Stimulated activated CD8-positive, alpha-beta memory T cell treated with anti-CD3 and anti-CD28 coated beads, Interleukin-4, amount 100 ng/mL, for 1 hour (primary cell): ENCODE measurements at places on chromosomes 13 and 19.
A peak's percentile ranks its signal among the peaks of the same experiment; 100 is the strongest.

- no peak for DNase-seq
These were observed 659.9 kb upstream of the KLF12 start for GRCh38 chr13:74794147-74794546.

GRCh38 chr19:18311502-18312091 lies 11.3 kb downstream of the LSM4 start:
- DNase-seq = no peak

DNA sequence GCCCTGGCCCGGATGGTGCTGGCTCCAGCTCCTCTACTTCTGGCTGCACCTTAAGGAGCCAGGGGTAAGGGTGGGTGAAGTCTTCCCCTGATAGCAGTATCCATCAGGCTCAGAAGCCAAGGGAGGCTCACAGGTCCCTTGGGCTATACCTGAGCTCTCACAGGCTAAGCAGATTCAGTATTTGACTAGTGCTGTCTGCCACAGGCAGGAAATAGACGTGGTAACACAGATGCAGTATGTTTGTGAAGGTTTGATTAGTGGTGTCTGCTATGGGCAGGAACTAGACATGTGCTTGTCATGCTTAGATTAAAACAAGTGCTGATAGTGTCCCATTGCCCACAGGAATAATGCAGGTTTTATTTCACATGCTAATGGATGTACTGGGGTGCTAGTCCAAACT lies 4.0 kb downstream of the SYT5 start:
- DNase-seq = no peak

GRCh38 chr19:15120135-15121026 lies 13.2 kb downstream of the SYDE1 start:
- no peak for DNase-seq

DNA sequence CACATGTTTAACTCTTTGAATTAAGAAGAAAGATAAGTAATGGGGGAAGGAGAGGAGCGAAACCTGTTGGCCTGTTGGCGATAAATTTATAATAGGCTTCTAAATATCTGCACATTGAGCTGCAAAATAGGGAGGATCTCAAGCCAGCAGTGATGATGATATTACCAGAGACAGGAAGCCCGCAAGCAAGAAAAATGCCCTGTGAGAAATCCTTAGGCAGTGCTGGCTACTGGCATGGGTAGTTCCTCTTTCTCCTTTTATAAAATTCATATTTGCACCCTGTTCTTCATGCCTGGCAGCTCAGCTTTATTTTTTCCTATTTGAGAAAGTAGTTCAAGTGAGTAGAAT lies 858 bp upstream of the USP12 start:
- no peak for DNase-seq

- no peak for DNase-seq
These were observed 687 bp downstream of the PLEKHA4 start for GRCh38 chr19:48867746-48868113.

DNA sequence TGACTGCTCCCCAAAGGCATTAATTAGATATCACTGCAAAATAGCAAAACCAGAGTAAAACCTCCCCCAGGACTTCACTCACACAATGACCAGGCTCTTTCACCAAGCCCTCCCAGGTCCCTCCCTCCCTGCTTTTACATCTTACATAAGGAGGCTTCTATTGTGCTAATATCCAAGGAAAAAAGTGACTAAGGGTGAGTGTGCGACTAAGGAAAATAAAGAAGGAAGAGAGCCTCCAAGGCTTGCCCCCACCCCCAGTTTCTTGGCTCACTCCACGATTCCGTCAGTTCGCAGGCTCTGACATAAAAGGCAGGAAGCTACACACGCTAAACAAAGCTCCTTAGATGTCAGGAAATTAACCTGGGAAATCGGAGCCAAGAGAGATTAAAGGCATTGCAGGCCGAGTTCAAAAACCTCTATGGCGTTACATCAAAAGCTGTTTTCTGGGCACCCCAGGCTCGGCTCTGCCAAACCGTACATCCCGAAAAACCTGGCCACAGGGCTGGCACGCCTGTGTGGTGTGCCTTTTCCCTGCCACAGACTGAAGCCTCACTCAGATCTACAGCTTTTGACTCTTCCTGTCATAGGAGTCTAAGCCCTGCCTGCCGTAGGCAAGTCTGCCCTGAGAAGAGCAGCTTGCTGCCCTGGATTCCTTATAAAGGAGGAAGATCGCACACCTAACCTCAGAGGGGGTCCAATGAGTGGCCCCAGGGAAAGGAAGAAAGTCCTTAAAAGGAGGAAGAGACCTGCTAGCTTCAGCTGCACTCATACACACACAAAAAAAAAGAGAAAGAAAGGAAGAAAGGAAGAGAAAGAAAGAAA lies 67.0 kb upstream of the SERP2 start:
- DNase-seq = no peak

GRCh38 chr13:80873589-80873988 lies 532.7 kb upstream of the SPRY2 start:
- DNase-seq = peak; percentile 2

GRCh38 chr13:57925250-57925649 lies 293.7 kb downstream of the PCDH17 start:
- DNase-seq = no peak

GRCh38 chr19:55738302-55738701 lies at the start of gene NLRP9:
Gene NLRP9, minus strand, starts transcription at chr19:55738402. Its CDS starts 28 bp downstream, at chr19:55738374.
- DNase-seq = no peak

GRCh38 chr13:91053318-91054065 lies 294.0 kb upstream of the MIR17HG start:
- DNase-seq = no peak

GRCh38 chr13:23806874-23807526 lies 82.2 kb downstream of the MIPEP start:
- DNase-seq = no peak

- no peak for DNase-seq
These were observed 3.0 kb downstream of the SLC15A1 start for GRCh38 chr13:98749501-98749900.

- DNase-seq = no peak
These were observed 7.4 kb upstream of the USPL1 start for GRCh38 chr13:30610311-30610710.

- no peak for DNase-seq
These were observed 298.8 kb downstream of the LMO7 start for GRCh38 chr13:75934889-75935288.

DNA sequence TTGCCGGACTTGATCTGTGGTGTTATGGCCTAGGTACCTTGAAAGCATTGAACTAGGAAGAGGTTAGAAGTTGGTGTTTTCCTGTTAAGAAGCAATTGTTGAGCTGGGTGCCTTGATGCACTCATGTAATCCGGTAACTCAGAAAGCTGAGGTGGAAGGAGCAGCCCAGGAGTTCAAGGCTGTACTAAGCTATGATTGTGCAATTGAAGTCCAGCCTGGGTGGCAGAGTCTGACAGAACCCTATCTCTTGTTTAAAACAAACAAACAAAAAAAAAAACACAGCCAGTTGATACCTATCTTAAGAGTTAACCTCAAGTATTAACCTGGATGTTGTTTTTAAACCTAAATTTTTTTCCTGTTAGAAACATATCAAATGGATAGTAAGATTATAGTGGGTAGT lies 19.3 kb downstream of the SAFB start:
- no peak for DNase-seq

DNA sequence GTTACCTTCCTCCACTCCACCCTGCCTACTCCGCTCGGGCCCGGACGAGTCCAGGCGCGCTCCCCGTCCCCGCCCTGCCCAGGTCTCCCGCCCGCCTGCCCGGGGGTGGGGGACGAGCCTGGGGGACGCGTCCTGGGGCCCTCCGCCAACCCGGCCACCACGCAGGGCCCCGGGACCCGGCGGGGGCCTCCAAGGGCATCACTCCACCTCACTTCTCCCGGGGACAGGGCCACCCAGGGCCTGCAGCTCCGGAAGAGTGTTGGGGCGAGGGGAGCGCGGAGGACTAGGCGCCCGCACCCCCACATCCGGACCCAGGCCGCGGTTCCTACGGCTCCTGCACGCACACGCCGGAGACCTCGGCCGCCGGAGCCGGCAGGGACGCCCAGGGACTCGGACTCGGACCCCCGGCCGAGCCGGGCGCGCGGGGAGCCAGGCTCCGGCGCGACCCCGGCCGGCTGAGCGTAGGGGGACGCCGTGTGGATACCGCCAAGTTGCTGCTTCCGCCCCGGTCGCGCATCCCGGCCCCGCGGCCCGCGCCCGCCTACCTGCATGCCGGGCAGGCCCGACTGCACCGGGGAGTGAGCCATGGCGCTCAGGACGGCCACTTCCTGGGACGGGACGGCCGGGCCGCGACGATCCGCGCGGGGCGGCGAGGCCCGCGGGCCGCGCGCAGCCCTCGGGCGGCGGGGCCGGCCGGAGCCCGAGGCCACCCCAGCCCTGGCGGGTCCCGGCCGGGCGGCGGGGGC lies 534 bp downstream of the STK24 start:
- no peak for DNase-seq

- DNase-seq = no peak
These were observed 20.6 kb downstream of the FREM2 start for GRCh38 chr13:38707460-38707859.

DNA sequence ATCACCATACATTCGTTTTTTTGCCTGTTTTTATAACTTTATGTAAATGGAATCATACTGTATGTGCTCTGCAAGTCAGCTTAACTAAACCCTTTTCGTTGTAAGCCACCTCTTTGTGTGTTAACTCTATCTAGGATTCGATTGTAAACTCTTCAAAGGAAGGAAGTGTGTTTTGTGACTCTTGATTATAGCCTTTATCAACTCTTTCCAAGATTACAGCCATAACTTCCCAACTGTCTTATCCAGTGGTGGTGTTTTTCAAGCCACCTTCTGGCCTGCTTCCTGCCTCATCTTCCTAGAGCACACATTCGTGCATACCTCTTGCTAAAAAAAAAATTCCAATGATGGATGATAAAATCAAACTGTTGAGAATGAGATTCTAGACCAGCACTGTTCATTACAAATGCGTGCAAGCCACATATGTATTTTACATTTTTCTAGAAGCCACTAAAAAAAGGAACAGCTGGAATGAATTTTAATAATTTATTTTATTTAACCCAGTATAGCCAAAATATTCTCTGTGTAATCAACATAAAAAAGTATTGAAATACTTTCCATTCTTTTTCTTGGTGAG lies 12.0 kb upstream of the FBXL3 start:
- DNase-seq = no peak

GRCh38 chr19:903266-903797 lies 9.7 kb downstream of the R3HDM4 start:
- DNase-seq = no peak

DNA sequence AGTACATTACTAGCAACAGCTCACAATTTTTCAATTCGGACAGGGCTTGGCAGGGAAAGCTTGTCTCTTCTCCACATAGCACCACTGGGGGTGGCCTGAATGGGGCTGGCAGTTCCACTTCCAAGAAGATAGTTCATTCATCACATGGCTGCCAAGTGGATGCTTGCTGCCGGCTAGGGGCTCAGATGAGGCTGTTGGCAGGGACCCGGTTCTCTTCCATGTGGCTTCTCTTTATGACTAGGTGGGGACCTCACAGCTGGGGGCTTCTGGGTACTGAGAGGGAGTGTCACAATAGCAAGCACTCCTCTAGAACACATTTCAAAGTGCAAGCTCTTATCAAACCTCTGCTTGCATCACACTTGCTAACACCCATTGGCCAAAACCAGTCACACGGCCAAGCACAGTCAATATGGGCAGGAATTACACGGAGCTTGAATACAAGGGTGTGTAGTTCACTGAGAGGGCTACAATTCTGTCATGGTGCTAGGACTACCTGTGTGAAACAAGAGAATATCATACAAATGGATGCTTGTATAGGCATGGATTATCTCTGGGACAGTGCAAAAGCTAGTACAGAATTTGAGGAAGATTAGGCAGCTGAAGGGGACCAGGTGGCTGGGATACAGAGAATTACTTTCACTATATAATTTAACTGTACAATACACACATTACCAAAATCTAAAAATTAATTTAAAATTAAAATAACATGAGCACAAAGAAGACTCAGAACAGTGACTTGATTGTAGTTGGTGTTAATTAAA lies 32.3 kb downstream of the ATP7B start:
- no peak for DNase-seq

GRCh38 chr13:61358599-61358998 lies 57.0 kb downstream of the PCDH20 start:
- no peak for DNase-seq

DNA sequence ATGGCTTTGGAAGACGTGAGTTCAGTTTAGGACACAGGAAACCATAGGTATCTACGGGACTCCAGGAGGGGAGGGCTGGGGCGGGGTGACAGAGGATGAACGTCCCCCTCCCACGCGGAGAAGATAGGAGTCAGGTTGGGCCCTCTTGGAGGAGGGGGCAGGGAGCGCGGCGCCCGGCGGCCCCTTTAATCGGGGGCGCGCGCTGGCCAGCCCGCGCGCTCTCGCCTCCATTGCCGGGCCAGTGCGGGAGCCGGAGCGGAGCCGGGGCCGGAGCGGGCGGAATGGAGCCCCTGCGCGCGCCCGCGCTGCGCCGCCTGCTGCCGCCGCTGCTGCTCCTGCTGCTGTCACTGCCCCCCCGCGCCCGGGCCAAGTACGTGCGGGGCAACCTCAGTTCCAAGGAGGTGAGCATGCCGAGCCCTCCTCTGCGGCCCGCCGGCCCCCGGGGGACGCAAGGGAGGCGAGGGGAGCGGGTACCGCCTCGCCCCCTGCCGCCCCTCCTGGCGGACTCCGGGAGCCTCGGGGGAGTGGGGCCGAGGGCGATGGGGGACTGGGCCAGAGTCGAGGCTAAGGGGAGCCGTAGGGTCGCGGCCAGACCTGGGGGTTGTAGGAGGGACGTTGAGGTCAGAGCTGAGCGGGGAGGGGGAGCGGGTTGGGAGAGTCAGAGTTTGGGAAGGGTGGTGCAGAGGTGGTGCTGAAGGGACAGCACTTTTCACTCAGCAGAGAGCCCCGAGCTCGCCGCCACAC lies at the start of gene TMEM145:
TMEM145 (plus strand) TSS at position 214 of the 744 bp plus-strand sequence; CDS start at position 282, 68 bp downstream.
- DNase-seq = no peak

DNA sequence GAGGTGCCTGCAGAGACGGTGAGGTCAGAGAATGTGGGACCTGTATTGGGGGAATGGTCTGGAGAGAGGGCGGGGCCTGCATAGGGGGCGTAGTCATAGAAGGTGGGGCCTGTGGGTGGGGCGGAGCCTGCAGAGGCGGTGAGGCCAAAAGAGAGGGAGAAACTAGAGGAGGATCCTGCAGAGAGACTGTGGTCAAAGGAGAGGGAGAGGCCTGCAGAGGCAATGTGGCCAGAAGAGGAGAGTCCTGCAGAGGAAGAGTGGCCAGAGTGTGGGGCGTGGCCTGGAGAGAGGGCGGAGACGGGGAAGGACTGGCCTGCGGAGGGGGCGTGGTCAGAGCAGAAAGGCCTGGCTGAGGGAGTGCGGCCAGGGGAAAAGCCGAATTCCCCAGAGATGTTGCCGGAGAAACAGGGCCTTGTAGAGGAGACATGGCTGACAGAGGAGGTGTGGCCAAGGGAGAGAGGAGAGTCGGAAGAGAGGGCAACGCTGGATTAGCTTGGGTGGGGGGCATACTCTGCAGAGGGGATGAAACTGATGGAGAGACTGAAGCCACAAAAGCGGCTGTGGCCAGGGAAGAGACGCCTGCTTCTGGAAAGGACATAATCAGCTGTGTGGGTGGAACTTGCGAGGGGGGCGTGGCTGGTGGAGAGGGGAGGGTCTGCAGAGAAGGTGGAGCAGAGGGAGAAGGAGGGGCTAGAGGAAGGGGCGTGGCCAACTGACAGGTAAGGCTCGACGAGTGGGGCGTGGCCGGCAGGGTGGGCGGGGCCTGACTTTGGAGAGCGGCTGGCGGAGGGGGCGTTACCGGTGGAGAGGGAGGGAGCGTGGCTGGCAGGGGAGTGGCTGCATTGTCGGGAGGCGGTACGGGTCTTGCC lies 2.5 kb downstream of the PRR36 start:
- peak; percentile 65 for DNase-seq
